ENCODE measurements at places on chromosomes 4 and X.
A peak's percentile ranks its signal among the peaks of the same experiment; 100 is the strongest.

DNA sequence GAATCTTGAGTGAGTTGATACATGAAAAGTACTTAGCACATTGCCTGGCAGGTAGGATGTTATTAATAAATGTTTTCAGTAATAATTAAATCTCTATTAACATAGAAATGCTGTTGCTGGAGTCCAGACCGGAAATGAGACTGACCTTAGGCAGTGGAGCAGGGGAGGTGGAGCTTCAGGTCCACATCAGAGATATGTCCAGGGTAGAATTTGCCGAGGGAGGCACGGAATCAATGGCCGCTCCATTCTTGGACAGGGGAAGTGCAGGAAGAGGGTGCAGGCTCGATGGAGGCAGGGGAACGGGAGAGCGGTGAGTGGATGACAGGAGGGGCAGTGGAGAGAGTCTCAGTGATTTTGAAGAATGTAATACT lies 107.3 kb downstream of the GATB start:
- DNase-seq = no peak

GRCh38 chr4:48180234-48180633 lies 46.2 kb upstream of the TXK start:
- no peak for DNase-seq

- DNase-seq = no peak
Measured at GRCh38 chr4:106017975-106018374, 122.7 kb downstream of the NPNT start.

DNA sequence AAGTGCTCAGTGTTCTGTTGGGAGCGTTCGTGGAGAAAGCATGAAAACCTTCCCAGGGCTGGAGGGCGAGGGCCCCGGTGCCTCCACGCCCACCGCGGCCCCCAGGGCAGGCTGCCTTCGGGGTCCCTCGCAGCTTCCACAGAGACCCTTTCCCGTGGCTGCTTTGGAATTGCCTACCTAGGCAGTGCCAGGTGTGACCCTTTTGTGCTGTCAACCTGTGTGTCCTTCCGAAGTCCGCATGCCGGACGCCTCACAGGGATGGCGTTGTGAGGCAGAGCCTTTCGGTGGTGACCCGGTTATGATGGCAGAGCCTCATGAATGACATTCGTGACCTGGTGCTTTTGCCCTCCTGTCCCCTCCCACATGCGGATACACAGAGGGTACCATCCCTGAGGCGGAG lies 17.4 kb downstream of the TMEM175 start:
- no peak for DNase-seq

DNA sequence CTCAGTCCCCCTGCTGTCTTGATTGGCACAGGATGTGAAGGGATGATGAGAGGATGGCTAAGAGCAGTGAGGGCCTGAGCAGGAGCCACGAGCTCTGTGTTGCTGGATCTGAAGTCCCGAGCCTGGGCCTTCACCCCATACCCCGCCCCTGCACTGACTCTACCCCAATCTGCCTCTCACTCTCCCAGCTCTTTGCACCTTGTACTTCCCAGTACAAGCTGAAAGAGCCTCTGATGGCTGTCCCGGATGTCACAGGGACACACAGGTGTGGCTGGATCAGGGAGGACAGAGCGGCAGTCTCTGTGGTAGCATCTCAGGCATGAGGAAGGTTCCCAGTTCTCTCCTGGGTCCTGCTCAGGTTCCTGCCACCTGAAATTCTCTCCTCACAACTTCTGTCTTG lies 103.6 kb downstream of the CHIC2 start:
- DNase-seq = no peak

DNA sequence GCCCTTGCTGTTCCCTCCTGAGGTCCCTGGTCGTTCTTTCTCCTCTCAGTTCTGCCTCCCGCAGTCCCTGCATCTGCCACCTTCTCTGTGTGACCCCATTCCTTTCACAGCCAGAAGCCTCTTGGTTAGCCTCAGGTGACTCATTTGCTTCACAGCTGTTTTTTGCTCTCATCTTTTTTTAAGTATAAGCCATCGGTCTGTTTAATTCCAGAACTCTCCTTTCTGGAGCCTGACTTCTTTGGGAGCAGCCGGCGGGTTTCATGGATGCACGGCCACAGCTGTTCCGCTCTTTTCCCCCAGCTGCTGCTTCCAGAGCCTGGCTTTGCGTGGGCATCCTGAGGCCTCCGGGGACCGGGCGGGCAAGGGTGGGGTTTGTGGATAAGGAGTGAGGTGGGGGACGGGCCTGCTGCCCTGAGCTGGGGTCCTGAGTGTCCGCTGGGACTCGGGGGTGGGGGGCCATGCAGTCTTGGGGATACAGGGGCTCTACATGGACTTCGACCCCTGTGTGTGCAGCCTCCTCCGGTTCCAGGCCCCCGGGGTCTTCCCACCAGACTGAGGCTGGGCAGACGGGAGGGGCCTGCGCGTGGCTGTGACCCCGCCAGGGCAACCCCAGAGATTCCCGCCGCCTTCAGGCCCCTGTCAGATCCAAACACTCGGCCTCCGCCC lies 46.7 kb downstream of the PCGF3 start:
- DNase-seq = no peak

DNA sequence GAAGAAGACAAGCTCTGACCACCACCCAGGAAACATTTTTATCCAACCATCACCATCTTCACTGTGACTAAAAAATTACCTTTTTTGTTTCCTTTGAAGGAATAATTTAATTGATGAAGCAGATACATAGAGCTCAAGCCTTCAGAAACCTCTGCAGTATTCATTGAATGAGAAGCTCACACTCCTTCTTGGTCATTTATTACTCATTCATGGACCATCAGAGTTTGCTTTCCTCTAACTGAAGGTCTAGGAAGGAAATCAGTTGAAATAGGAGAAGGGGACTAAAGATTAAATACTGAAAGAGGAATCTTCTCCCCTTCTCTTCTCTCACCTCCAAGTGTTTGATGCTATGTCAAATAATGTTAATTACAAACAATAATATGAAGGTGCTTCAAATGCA lies 290.6 kb upstream of the KLF3 start:
- no peak for DNase-seq

- no peak for DNase-seq
Measured at GRCh38 chr4:4696530-4696929, 154.7 kb upstream of the STX18 start.

GRCh38 chrX:11171956-11172355 lies 60.8 kb downstream of the HCCS start:
- no peak for DNase-seq

GRCh38 chrX:23694606-23695005 lies 27.3 kb downstream of the PRDX4 start:
- DNase-seq = peak; percentile 74

- DNase-seq = no peak
Measured at GRCh38 chrX:32024072-32024471, 952.2 kb upstream of the FTHL17 start.

DNA sequence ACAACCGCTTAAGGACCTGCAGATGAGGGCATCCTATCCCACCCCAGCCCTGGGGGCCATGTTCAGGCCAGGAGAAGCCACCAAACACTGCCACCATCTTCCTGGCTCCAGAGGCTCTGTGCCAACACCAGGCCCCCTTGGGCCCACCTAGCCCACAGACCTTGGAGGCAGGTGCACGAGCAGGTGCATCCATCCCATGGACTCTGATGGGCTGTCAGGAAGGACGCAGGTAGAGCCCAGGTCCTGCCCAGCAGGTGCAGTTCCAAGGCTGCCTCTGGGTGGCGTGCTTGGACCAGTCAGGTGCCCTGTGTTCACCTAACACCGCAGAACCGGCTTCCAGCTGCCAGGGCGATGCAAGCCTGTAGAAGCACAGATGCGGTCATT lies 22.8 kb upstream of the PDE6B start:
- peak; percentile 66 for DNase-seq

DNA sequence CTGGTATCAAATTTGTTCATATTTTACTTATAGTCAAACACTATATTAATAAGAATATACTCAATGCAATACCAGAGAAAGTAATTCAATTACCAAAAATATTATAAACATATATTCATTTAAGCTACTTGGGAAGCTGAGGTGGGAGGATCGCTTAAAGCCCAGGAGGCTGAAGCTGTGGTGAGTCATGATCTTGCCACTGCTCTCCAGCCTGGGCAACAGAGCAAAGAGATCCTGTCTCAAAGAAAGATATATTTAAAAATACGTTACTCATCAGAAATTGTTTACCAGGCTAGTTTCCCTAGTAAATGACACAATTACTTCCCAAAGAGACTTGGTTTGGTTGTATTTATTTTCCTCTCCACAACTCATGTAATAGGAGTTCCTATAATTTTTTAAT lies 433.6 kb downstream of the GASK1B start:
- no peak for DNase-seq

GRCh38 chr4:86614865-86615264 lies 20.8 kb downstream of the PTPN13 start:
- no peak for DNase-seq

GRCh38 chr4:113522433-113522832 lies 239.1 kb downstream of the CAMK2D start:
- no peak for DNase-seq

DNA sequence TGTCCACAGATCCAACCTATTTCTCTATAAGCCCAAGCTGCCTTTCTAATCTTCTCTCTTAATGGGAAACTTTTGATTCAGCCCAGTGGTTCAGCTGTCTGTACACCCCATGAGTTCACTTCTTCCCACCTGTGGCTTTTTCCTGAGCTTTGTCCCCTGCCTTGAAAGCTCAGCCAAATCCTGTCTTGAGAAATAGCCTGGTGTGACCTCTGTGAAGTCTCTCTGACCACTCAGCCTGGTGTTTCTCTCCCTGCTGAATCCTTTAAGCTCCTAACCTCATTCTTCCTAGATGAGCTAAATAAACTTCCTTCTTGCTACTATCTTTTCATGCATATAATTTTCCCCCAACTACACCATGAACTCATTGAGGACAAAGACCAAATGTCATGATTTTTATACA lies 15.2 kb upstream of the HERC5 start:
- no peak for DNase-seq

- peak; percentile 66 for DNase-seq
Measured at GRCh38 chr4:74365761-74366160, 816 bp downstream of the EREG start.

DNA sequence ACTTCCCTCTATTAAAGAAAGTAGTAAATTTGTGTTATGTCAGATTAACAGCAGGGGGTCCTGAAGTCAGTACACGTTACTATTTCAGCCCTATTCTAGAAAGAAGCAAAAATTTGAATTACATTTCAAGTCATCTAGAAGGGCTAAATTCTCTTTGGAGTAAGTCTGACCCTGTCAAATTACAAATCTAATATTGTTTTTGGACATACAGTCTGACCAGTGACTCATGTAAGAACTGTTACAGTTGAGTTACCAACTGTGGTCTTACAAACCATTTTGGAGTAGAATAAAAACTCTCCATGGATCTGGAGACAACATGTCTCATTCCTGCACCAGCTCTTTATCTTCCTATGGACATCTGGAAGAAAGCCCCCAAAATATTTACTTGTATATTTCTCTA lies 36.0 kb upstream of the GYPA start:
- no peak for DNase-seq
